ENCODE measurements at places on chromosomes 3 and 15. TPM values are rescaled to one million over a fixed set of nuclear protein-coding genes. Genes with fewer than 3 reads are reported as not detected.

ACP3 gene
- total RNA-seq = not detected

CSTA gene
- not detected for total RNA-seq

GNB4 gene
- total RNA-seq = 0.59 TPM

SLC2A2 gene
- not detected for total RNA-seq

STAC gene
- total RNA-seq = not detected

SERINC4 gene
- total RNA-seq = 0.15 TPM

PPP1R14D gene
- total RNA-seq = not detected

GABRA5 gene
- not detected for total RNA-seq

AEN gene
- total RNA-seq = 55.5 TPM

NPAP1 gene
- total RNA-seq = not detected

OR5H2 gene
- not detected for total RNA-seq

CCRL2 gene
- total RNA-seq = 1.3 TPM

DNA sequence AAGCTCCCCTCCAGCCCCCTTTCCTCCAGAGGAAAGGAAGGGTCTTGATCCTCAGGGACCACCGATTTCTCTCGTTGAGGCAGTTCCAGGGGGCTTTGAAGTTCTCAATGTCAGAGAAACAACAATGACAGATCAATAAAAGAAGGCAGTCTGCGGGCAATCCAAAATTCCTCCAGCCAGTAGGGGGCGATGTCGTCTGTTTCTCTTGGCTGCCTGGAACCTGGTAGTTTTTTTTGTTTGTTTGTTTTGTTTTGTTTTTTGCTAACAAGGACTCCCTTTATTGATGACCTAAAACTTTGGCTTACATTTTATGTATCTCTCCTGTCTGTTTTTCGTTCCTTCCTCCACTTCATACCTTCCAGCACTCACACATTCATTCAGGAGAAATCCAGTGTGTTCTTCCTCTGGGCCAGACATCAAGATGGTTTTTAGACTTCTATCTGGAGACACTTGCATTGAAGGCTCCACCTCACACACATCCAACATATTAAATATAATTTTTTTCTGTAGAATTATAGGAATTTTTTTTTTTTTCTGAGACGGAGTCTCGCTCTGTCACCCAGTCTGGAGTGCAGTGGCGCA is 276.6 kb downstream of the RPLP1 start:
- DNase-seq = peak; percentile 82

GRCh38 chr15:63572749-63573464 is 24.3 kb upstream of the FBXL22 start:
- DNase-seq = no peak

GRCh38 chr15:82943176-82943575 is 9.3 kb downstream of the HOMER2 start:
- DNase-seq = no peak

GRCh38 chr3:195034541-195034940 is 236.4 kb downstream of the XXYLT1 start:
- no peak for DNase-seq

DNA sequence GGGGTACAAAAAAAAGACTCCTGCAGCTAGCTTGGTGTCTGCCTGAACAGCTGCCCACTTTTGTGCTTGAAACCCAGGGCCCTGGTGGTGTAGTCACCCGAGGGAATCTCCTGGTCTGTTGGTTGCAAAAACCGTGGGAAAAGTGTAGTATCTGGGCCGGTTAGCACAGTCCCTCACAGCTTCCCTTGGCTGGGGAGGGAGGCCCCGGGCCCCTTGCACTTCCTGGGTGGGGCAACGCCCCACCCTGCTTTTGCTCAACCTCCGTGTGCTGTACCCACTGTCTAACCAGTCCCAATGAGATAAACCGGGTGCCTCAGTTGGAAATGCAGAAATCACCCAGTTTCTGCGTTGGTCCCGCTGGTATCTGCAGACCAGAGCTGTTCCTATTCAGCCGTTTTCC is 211.7 kb upstream of the ZPLD1 start:
- peak; percentile 30 for DNase-seq

- DNase-seq = no peak
Observed at GRCh38 chr3:105822171-105823123, 46.4 kb downstream of the CBLB start.

- DNase-seq = no peak
Observed at GRCh38 chr3:153026026-153026425, 136.0 kb upstream of the RAP2B start.

DNA sequence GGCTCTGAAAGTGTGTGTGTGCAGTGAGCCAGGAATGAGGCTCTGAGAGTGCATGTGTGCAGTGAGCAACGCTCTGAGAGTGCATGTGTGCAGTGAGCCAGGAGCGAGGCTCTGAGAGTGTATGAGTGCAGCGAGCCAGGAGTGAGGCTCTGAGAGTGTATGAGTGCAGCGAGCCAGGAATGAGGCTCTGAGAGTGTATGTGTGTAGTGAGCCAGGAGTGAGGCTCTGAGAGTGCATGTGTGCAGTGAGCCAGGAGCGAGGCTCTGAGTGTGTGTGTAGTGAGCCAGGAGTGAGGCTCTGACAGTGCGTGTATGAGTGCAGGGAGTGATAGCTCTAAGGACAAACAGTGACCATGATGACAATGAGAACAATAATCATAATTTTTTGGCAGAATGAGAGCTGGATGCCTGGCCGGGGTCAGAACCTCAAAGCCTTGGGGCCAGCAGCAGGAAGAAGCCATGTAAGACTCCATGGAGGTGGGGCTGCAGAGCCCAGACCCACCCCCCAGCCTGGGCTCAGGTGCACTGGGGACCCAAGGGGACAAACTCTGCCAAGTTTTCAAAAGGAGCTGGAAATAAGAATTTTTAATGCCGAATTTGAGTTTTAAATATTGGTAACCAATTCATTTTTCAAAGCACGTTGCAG is 85.7 kb upstream of the PRR20G start:
- DNase-seq = no peak

GRCh38 chr3:42670670-42671069 is 14.7 kb upstream of the KLHL40 start:
- DNase-seq = no peak

DNA sequence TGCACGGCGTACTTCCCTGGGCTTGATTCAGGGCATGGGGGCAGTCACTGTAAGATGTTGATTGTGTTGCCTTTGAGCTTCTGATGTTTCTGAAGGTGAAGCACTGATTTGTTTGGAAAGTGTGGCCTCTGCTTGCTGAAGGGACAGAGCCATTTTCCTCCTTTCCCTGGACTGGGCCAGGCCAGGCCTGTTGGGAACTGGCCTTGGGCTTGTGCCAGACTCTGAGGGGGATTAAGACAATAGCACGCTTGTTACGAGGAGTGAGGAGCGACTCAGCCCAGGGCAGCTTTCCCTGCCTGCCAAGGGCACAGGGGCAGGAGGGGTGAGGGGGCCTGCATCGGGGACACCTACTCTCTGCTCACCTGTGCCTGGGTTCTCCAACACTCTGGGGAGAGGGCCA is 42.9 kb downstream of the LINGO1 start:
- no peak for DNase-seq

DNA sequence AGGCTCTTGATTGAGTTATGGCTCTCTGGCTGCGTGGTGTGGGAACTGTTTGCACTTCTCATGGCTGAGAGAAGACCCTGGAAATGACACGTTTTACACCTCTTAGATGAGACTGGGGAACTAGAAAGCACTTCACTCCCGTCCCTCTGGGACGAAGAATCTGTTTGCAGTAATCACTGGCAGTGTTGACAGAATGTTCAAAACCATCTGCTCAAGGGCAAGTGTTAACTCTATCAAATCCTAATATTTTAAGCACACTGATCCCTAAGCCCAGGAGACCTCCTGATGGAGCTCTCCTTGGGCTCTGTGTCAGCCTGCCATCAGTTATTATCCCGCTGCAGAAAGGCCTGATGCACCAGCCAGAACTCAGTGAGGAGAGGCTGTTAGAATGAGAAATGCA is 323.8 kb upstream of the DNAJC19 start:
- no peak for DNase-seq

DNA sequence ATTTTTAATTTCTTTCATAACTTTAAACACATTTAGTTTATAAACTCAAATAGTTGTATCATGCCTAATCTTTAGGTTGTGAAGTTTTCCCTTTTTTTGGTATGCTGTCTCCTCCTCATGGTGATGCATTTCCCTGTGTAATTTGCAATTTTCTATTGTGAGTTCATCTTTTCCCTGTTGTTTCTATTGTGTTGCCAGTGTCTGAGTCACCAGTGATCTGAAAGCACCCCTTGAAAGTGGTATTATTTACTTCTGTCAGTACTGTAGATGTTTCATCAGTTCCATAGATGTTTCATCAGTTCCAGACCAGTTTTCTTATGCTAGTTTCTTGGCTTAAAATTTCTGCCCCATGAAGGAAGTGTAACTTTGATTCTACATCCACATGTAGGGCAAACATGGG is 80.6 kb downstream of the OXSM start:
- DNase-seq = no peak

DNA sequence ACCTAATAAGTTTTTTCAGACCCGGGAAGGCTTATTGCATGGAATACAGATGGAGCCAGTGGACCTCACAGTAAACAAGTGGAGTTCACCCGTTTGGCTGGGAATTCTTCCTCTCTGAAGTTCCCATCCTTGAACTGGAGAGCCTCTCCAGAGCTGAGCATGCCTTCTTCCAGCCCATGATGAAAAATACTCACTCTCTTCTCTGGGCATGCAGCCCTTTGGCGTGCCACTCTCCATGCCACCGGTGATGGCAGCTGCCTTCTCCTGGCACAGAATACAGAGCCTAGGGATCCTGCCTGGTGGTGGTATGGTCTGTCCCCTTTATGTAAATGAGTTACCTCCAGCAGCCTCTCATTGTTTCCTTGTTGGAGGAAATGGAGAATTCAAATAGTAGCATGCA is 150.8 kb downstream of the LEKR1 start:
- no peak for DNase-seq

GRCh38 chr3:5053021-5053831 is 68.9 kb upstream of the ARL8B start:
- DNase-seq = no peak

DNA sequence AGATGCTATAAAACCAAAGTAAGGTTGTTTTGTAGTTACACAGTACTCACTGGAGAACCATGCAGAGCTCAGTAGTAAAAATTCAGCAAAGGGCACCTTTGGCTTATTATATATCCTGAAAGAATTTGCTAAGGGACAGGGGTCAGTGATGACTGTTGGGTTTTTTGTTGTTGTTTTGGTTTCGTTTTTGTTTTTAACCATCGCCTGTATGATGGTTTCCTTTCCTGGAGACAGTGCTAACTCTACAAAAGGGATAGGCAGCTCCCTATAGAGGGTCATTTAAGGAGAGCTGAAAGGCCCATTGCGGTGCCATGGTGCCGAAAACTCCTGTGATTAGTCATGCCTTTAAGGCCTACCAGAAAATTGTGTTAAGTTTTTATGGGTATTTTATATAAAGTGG is 118.2 kb upstream of the GOLIM4 start:
- no peak for DNase-seq

DNA sequence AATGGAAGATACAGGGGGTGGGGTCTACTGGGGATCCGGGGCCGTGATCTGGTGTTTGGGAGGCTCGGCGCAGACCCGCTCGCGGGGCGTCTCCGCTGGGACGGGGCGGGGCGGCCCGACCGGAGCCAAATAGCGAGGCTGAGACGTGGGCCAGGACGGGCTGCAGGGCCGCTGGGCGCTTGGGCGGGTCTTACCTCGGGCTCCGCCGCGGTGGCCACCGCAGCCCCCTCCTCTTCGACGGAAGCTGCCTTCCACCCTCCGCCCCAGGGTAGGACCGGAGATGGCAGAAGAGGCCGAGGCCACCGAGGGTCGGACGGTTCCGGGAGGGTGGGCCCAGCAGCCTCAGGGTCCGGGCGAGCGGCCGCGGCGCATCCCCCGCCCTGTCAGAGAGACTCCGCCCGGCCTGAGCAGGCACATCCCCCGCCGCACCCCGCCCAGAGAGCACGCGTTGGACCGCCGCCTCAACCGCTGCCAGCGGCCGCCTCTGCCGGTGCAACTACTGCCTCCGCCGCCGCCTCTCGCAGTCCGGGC is 399 bp downstream of the MYO9A start:
- peak; percentile 75 for DNase-seq

DNA sequence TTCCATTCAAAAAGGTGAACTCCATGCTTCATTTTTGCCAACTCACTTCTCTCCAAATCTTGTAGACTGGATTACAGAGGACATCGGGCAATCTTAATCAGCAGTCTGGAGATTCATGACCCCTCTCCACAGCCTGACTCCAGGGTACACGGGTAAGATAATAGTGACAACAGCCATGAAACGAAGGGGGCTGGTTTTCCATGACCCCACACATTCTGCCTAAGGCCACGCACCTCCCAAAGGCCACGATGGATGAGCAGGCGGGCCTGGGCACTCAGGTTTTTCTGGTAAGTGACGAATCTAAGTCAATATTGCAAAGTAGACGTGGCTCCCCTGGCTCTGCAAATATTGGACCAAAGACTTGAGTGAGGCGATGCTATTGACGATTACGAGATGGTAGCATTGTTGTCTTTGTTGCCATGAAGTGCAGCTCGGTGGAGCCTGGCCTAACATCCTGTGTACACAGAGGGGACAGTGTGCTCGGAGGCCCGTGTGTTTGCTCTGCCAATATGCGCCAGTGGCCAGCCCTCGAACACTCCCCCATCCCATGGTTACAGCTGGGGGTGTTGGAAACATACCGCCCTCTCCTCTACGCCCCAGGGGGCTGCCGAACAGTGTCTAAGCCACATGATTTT is 119.1 kb downstream of the OPA1 start:
- no peak for DNase-seq

DNA sequence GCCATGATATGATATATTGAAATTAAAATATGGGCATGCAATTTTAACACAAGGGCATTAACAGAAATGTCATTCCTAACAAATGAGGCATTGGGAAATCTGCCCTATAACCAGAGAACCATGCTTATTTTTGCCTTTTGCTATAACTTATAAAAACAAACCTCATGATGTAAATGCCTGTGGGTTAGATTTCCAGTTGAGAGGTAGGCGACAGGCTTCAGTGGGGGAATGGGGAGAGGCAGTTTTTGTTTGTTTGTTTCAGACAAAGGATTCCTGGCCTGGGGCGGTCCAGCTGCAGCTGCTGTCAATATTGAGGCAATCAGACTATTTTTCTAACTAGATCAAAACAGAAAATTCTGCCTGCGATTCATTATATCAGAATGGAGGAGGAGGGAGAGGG is 490.4 kb upstream of the CFAP20DC start:
- DNase-seq = no peak

- no peak for DNase-seq
Observed at GRCh38 chr15:69591905-69592508, 139.4 kb downstream of the RPLP1 start.

Data from activated CD4-positive, alpha-beta memory T cell treated with anti-CD3 and anti-CD28 coated beads for 36 hours (primary cell).